ENCODE measurements at places on chromosomes 2 and 18.

GRCh38 chr2:85164145-85164569 lies 31.0 kb downstream of the TCF7L1 start:
- DNase-seq = no peak

DNA sequence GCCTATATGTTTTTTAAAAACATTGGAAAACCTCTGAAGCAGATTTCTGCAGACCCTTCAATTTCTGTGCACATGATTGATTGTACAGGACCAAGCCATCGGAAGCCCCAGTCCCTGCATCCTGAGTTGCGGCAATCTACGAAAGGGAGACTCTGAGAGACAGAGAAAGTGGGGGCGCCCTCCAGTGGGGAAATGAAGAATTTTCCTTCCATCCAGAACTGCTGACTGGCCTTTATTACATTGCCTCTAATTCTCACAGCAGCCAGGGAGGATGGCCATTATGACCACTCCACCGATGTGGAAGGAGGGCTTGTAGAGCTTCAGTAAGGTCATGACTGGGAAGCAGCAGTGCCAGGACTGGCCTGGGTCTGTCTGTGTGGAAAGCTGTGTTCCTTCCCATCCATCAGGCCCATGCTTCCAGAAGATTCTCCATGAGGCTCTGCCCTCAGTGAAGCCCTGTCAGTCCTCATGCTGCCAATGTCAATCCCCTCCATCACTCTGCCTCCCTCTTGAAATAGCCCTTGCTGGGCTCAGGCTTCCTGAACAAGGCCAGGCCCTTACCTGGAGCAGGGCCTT lies 20.0 kb upstream of the RESP18 start:
- DNase-seq = peak; percentile 73

- DNase-seq = no peak
These were observed 38.0 kb downstream of the EMILIN2 start for GRCh38 chr18:2884706-2885285.

- DNase-seq = no peak
These were observed 28.3 kb upstream of the INSIG2 start for GRCh38 chr2:118059919-118060478.

GRCh38 chr2:67374949-67375348 lies 22.2 kb upstream of the ETAA1 start:
- no peak for DNase-seq

- peak; percentile 38 for DNase-seq
These were observed 72.3 kb downstream of the FMNL2 start for GRCh38 chr2:152407204-152407721.

DNA sequence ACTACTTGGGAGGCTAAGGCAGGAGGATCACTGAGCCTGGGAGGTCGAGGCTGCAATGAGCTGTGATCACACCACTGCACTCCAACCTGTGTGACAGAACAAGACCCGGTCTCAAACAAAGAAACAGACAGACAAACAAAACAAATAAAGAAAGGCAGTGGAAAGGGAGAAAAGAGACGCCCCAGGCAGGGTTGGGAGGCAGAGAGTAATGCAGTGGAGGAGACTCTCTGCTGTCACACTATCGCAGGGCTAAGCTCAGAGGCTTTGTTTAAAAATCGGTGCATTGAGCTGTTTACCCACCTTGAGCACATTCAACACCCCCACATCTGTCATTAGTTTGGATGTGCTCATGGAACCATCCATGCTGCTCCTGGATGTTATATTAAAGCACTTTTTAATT lies 84.2 kb upstream of the RMP24 start:
- no peak for DNase-seq

DNA sequence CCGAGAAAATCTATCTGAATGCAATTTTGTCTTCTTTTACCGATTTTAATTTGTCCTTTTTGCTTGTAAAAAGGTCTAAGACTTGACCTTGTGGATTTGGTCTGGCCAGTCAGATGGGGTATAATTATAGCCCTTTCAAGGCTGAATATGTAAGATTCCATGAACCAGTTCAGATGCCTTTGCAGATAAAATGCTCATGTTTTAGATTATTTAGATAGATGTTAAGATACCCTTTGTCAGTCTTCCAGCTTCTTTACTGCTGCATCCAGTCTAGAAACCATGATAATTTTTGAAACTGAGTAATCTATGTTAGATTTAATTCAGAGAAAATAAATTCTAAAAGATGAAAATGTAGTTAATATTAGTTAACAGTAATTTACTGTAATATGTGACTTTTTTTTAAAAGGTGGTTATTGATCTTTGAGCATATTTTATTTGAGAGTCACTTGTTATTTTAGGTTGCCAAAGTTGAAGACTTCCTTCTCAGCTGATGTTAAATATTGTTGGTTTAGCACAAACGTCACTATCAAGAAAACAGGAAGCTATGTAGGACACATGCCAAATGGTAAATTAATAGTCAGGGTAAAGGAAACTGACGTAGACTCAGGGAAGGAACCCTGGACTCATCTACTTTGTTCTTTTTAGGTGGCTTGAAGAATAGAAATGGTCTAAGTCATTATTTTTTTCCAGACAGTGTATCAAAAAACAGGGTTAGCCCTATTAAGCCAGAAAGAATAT lies 29.8 kb downstream of the BABAM2 start:
- no peak for DNase-seq

- no peak for DNase-seq
These were observed 136.2 kb downstream of the CERS6 start for GRCh38 chr2:168592181-168592831.

- no peak for DNase-seq
These were observed 21.3 kb upstream of the PIK3C3 start for GRCh38 chr18:41933778-41934177.

- DNase-seq = no peak
These were observed 165.0 kb upstream of the NCKAP5 start for GRCh38 chr2:133732982-133733900.

- no peak for DNase-seq
These were observed 145.4 kb upstream of the RIOK3 start for GRCh38 chr18:23307567-23308295.

DNA sequence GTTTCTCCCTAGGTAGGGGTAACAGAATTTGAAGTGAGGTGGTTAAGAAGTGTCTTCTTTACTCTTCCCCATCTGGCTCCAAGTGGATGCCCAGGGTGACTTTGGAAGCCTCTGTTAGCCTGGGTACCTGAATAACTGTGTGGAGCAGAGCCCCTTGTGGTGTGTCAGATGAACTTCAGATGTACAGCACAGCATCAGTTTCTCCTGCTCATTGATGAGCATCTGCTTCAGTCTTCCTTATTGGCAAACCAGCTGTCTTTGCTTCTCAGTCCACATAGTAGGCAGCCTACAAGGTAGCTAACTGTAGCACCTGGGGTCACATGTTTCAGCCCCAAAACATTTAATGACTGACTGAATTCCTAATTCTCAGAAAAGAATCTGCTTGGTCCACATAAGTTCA lies 56.2 kb upstream of the ATP8B1 start:
- DNase-seq = peak; percentile 39

GRCh38 chr2:97698530-97698929 lies 14.8 kb upstream of the ZAP70 start:
- no peak for DNase-seq

DNA sequence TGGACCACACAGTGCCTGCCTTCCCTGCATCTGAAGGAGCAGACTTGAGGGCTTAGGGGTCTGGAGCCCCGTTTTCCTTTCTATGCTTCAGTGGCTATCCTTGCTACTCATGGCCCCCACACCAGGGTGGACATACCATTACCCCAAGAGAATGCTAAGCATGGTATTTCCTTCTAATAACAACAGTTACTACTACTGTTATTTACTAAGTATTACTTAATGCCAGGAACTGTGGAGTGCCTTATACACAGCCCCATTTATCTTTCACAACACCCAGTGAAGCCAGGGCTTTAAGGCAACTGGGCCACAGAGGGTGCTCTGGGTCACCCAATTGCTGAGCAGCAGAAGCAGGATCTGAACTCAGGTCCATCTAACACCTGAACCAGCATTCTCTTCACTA lies 5.8 kb upstream of the PAX8 start:
- no peak for DNase-seq

GRCh38 chr18:8602040-8602439 lies 7.2 kb upstream of the RAB12 start:
- no peak for DNase-seq

DNA sequence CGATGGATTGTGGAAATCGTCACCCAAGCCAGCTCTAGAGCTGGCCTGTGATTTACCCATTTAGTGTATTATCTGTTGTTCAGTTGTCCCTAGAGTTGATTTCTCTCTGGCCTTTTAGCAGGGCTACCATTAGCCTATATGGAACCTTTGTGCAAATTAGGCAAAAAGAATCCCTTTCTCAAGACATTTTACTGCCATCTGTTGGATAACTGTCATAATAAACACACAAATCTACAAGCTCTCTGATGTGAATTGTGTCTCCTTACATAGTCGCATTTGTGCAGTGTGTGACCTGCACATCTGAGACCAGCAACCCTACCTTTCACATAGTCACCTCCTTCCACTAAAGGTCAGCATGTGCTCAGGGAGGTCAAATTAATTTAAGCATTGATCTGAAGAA lies 34.0 kb downstream of the LOXHD1 start:
- no peak for DNase-seq

- DNase-seq = no peak
These were observed 174.4 kb upstream of the ERBB4 start for GRCh38 chr2:212712991-212713390.

DNA sequence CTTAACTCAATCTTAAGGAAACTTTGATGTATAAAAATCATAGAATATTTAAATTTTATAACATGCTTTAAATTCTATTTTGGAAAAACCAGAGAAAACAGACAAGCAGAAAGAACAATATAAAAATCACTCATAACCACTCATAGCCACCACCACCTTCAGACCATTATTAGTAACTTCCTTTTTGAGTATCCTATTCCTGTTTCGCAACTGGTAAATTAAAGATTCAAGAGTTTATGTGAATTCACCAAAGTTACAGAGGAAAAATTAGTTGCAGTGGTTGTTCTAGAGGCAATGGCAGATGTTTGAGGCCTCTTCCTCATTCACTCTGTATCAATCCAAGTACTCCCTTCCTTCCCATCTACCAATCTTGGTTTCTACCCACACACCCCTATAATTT lies 49.3 kb upstream of the PROKR1 start:
- no peak for DNase-seq

DNA sequence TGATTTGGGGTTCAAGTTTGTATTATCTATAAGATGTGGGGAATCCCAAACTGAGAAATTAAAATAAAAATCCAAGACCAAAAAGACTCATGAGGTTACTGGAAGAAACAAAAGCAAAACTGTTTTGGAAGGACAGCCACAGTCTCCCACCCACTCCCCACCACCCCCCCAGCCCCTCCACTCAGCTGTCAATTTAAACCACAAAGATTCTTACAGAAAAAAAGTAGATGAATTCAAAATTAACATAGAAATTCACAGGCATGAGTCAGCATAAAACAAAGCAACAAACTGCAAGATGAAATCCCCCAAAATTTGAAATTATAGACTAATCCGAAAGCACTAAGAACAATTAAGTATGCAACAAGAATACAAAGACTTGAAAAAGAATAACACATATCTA lies 12.1 kb downstream of the MAP4K3 start:
- DNase-seq = no peak

DNA sequence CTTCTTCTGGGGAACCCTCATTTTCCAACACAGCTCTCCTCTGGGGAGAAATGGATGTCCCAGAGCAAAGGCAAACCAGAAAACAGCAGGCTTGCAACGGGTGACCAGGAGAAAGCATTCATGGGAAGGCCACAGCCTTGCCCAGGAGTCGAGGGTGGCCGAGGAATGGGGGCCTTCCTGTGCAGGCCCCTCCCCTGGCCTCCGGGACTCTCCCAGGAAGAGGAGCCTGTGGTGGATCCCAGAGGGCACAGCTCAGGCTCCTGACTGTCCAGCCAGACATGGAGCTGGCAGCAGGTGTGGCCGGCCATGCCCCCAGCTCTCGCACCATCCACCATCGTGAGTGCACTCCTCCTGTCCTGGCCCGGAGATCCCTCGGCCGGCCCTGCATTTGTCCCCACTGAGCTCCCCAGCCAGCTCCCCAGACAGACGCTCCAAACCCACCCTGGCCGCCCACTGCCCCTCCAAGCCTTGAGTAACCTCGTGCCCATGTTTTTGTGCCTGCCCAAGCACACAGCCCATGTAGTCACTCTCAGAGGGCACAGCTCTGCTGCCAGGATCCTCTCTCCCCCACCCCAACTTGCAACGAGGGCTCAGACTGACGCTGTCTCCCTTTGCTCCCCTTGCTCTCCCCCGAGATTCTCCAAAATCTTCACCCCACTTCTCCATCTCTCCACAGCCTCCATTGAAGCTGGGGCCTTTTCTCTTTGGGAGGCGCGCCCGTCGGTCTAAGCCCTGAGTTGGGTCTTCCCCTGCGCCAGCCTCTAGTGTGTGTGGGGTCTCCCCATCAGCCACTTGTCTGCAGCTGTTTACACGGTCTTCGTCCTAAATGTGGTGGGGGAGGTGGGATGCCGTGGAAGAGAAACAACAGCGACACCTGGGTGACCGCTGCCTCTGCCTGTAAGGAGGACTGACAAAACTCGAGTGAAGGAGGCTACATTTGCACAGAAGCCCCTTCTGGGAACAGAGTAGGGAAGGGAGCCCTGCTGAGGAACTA lies 9.8 kb downstream of the PRLH start:
- DNase-seq = no peak

DNA sequence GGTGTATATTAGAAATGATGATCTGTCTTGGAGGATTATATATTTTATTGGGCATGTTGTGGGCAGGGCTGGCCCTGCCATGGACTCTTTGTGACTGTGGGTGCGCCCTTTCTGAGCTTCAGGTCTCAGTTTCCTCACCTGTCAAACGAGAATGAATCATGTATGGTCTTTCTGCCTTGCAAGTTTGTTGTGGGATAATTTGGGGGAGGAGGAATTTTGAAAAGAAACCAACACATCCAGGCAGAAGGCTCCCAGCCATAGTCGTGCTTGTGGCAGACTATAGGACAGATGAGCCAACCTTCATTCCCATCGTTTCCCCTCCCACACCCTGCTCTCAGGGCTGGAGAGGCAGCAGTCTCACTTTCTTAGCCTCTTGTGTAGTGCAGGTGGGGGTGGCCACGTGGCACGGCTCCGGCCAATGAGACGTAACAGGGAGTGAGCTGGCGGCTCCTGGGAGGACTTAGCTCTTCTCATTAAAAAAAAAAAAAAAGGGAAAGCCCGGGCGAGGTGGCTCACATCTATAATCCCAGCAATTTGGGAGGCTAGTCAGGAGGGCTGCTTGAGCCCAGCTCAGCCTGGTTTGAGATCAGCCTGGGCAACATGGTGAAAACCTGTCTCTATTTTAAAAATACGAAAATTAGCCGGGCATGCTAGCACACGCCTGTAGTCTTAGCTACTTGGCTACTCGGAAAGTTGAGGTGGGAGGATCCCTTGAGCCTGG lies 63.1 kb downstream of the RHOB start:
- DNase-seq = peak; percentile 61

DNA sequence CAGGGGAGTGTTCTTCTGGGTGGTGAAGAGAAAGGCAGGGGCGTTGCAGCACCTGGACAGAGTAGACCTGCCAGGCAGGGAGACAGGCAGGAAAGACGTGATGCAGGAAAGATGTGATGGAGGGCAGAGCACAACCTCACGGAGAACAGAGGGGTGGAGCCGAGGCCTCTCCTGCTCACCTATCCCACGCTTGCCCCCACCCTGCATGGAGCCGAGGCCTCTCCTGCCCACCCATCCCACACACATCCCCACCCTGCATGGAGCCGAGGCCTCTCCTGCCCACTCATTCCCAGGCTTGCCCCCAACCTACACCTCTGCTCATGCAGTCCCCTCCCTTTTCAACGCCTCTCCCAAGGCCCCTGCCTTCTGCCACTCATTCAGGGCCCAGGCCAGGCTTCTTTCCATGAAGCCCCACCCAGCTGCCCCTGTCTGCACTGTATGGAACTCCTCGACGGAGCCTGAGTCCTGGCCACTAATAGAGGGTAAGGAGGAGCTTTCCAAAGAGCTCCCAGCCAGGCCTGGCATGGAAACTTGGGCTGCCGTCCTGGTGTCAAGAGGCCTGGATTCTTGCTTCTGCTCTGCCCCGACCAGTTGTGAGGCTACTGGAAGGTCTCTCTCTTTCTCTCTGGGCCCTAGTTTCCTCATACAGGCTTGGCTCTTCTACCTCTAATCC lies 32.0 kb upstream of the LOXHD1 start:
- no peak for DNase-seq

All from transverse colon (tissue), 4 donors.